ENCODE measurements at places on chromosomes 11 and 22. TPM values are rescaled to one million over a fixed set of nuclear protein-coding genes. Genes with fewer than 3 reads are reported as not detected.

DNA sequence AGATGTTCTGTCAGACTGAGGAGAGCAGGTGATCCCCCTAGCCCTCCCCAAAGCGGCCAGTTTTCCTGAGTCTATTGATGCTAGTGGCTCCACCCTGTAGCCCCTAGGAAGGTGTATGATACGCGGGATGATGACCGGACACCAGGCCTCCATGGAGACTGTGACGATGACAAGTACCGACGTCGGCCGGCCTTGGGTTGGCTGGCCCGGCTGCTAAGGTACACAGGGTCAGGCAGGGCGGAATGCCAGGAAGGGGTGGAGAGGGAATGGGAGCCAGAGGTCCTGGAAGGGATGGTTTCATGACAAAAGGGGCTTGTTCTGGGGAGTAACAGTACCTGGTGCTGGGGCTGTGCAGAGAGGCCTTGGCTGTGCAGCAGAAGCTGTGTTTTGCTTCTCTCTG lies 3.2 kb downstream of the ZFPL1 start:
- no peak for DNase-seq

DNA sequence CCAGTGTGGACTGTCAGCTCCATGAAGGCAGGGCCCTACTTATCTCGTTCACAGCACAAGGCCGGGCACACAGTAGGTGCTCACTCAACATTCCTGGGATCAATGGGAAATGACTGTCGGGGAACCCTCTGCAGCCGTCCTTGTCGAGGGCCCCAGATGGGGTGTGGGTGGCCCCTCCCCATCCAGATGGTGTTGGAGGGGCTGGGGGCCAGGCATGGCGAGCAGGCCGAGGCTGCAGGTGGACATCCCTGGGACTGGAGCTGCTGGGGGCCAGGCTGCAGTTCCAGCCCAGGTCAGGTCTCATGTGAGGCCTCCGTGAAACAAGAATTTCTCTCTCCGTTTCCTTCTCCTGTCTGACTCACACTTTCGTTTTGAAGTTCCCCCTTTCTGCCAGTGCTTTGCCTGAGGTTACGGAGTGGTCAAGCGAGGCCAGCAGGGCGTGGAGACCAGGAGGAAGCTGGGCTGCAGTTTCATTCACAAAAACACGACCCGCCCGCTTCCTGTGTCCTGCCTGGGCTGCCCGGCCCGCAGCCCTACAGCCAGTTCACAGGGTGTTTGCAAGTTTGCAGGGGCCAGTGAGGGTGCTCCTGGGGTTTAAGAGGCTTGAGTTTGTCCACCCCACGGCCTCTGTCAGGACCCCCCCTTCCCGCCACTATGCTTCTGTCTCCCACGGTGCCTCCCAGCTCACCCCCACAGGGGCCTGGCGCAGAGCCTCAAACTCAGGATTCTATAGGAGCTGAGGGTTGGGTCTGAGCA lies 4.5 kb downstream of the MYEOV start:
- no peak for DNase-seq

DNA sequence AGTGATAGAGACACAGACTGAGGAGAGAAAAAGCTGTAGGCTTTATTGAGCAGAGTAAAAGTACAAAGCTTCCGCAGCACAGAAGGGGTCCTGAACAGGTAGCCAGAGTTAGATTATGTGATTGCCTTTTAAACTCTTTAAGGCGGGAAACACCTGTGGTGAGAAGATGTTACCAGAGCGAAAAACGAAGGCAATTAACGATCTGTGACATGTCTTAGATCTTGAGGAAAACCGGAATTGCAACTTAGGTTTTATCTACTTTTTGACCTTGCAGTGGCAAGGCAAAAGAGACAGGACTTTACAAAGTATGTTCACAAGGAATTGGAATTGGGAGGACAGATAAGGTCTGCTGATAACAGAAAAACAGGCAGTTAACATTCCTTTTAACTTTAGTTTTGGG lies 493.6 kb upstream of the FAT3 start:
- no peak for DNase-seq

DNA sequence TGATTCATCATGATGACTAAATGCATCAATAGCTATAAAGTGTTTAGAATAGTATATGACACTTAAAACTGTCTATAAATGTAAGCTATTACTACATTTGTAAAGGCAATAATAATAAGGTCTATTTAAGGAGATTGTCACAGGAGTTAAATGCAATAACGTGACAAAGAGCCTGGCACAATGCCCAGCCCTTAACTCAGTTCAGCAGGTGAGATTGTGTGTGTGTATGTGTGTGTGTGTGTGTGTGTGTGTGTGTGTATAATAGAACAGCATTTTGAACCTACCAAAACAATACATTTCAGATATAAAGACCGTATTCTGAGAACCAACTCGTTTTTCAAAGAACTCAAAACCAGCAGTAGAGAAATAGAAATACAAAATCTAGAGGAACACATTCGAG lies 177.5 kb downstream of the MYO18B start:
- no peak for DNase-seq

GRCh38 chr11:1390569-1391164 lies 933 bp downstream of the BRSK2 start:
- no peak for DNase-seq

DNA sequence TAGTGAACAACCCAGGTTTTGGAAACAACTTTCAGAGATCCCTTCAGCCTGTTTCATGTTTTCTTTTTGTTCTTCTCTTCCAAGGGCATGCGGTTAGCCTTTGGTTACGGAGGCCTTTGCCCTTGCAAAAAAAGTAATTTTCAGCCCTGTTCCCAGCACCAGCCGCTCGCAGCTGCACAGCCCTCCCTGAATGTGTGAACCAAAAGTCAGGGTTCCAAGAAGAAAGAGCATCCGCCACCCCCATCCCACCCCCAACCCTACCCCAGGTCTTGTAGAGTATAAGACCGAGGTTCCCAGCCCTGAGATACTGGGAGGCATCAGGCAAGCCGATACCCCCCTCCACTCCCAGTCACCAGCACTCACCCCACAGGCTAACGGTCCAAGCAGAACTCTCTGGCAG lies 56.4 kb downstream of the IGLL1 start:
- no peak for DNase-seq

DNA sequence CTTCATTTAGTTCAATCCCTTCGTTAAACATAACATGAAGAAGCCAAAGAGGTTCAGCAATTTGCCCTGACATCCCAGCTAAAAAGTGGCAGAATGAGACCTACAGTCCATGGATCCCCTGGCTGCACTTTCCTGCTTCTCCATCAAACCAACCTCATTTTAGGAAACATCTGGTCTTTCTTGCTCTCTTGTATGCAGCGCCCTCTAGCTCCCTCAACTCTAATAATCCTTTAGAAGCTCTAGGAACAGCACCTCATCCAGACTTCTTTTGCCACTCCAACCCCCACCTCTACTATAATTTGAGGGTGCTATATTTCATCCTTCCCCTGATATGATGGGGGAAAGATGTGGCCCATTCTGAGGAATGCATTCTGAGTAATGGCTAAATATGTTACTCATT lies 7.4 kb downstream of the CNTF start:
- no peak for DNase-seq

DNA sequence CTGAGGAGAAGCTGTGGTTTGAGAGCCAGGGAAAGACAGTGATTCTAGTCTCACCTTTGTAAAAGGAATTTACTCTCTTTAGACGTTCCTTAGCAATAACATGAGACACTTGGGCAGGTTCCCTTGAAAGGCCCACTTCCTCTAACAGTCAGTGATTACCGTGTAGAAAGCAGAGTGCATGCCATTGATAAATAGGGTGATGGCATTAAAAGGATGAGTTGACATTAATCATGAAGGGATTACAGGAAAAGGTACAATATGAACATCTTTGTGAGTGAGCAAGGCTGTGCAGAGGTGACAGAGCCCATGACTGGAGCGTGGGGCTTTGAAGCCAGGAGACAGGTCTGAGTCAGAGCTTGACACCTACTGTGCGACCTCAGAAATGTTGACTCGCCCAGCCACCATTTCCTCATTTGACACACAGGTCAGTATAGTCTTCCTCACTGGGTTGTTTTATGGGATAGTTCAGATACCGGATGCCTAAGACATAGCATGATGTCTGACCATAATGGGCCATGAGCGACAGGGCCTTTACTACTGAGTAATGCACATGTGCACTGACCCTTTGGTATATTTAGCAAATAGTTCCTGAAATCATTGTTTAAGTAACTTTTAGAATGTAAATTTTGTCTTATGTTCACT lies 341.7 kb upstream of the MTNR1B start:
- no peak for DNase-seq

DNA sequence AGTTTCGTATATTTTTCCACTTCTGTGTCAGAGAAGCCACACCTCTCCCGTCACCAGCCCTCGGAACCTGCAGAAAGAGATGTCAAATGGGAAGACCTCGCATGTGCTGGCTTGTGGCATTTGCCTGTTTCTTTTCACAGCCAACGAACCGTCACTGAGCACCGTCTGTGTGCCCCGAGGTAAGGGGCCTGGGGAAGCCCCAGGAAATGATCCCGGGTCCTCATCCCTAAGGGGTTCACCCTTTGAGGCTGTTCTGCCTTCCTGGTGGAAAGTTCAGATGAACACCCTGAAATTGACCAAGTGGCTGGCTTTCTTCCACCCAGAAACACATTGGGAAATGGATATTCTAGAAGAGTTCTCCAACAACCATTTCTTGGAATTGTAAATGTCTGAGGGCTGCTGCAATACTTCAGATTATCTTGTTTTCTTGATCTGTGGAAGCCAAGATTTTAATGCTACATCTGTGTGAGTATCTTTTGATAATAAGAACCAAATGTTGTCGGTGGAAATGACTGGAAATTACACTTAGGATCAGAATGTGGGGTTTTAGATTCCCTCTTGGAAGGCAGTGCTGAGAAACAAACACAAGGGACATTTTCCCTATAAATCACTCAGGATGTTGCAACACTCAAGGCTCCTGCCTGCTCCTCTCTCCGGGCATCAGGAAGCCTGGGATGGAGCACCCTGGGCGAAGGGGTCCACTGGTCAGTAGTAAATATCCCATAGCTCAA lies 37.6 kb downstream of the RIBC2 start:
- peak; percentile 43 for DNase-seq

DNA sequence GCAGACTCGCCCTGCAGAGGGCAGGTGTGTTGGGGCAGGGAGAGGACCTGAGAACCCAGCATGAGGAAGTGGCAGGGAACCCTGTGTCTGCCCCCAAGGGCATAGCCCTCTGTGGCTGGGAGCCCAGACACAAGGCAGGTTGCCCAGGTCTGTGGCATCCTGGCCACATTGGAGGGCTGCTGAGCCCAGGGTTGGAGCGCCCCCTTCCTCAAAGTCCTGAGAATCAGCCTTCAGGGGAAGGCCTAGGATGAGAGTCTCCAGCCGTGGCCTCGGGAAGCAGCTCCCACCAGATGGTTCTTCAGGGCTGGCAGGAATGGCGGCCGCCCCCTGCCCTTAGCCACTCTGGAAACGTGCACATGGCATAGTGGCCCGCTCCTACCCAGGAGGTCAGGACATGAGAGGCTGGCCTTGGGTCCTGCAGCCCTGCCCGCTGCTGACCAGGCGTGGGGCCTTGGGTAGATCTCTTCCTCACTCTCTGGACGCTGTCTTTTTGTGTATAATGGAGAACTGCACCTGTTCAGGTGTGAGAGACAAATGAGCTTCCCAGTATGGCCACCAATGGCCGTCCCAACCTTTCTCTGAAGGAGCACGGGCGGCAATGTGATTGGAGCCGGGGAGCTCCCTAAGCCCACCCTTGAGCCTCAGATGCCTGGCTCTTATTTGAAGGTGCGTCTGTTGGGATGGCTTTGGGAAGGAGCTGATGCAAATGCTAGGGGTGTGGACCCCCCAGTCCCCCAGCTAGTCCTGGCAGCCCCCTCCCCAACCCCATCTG lies 4.6 kb upstream of the CDC42BPG start:
- no peak for DNase-seq

DNA sequence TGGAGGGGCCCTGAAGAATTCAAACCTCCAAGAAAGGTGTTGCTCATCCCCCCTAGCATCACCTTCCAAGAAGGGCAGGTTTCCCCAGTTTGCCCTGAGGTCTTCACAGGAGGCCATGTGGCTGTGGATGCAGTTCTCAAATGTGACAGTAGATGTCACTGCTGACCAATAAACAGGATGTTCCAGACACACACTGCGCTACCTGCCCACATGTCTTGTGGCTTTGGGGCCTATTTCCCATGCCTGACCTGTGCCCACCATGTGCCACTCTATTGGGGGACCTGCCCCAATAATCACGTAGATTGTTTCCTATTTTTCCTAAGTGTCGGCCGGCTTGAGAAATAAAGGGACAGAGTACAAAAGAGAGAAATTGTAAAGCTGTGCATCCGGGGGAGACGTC lies 4.5 kb downstream of the GSTT2 start:
- DNase-seq: no peak

TRIM49 gene
- not detected for polyA plus RNA-seq

SPDYC gene
- polyA plus RNA-seq: not detected

FOLR1 gene
- polyA plus RNA-seq: 51.1 TPM

SAA4 gene
- not detected for polyA plus RNA-seq

All from renal cortex interstitium (tissue), 15 donors.